ENCODE measurements at places on chromosomes 3 and 15.

DNA sequence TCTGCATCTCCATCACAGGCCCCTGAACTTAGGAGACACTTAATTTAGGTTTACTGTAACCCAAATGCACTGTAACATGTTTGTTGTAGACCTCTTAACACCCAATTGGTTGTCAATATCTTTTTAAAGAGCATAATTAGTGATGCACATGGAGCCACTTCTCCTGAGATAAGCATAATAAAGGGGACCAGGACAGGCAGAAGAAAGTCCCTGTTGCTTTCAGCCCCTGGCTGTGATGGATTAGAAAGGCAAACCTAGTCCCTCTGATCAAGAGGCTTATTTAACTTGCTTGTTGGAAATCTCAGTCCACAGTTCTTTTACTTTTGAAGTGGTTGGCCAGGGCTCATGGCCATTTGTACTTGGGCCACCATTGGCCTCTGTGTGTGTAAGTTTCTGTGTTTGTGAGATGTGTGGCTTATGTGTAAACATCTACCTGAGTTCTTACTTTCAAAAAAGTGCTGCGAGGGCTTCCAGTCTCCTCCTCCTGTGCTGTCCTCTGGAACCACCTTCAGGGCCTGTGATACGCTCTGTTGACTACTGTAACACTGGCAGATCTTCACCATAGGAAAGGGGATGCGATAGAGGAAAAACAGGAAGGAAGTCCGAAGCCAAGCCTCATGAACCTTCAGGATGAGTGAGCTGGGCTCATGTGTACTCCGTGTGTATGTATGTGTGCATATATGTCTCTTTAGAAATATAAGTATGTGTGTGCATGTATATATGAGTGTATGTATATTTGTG, 136.2 kb downstream of the EPHB1 start:
- DNase-seq = no peak

- no peak for DNase-seq
Observed at GRCh38 chr3:23940775-23941174, 4.3 kb upstream of the NR1D2 start.

DNA sequence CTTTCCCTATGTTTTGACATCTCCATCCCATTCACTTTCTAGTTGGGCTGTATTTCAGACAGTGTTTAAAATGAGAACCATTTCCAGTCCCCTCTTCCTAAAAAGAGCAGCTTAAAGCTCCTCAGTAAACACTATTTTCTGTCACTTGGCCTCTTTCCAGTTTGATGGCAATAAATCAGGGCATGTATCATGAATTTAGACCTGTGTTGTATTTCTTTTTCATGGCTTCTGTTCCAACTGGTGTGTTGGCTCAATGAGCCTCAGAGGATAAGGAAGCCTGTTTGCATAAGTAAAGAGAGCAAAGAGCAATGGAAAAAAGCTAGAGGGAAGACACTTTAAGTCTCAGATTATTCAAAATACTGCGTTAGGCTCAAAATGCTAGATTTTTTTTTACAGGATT, 7.2 kb downstream of the CCDC80 start:
- no peak for DNase-seq

DNA sequence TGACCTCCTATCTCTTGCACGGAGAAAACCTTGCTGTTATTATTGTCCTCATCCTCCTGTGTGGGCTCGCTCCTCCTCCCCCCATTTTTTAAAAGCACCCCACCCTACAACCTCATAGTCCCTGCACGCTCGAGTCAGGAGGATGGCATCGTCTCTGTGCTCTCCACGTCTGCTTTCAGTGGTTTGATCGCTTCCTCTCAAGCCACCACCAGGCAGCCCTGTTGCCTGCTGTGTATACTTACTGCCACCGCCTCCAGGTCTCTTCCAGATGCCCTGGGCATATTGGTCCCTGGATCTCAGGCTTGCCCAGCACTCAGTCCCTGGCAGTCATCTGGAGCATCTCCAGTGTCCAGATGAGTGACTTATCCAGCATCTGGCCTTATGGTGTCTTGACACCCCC, 42.1 kb upstream of the GCNT3 start:
- DNase-seq = no peak

- DNase-seq = no peak
Observed at GRCh38 chr3:127012091-127012490, 29.2 kb downstream of the PLXNA1 start.

GRCh38 chr15:52361494-52361893, 65.9 kb upstream of the MYO5C start:
- DNase-seq = no peak

DNA sequence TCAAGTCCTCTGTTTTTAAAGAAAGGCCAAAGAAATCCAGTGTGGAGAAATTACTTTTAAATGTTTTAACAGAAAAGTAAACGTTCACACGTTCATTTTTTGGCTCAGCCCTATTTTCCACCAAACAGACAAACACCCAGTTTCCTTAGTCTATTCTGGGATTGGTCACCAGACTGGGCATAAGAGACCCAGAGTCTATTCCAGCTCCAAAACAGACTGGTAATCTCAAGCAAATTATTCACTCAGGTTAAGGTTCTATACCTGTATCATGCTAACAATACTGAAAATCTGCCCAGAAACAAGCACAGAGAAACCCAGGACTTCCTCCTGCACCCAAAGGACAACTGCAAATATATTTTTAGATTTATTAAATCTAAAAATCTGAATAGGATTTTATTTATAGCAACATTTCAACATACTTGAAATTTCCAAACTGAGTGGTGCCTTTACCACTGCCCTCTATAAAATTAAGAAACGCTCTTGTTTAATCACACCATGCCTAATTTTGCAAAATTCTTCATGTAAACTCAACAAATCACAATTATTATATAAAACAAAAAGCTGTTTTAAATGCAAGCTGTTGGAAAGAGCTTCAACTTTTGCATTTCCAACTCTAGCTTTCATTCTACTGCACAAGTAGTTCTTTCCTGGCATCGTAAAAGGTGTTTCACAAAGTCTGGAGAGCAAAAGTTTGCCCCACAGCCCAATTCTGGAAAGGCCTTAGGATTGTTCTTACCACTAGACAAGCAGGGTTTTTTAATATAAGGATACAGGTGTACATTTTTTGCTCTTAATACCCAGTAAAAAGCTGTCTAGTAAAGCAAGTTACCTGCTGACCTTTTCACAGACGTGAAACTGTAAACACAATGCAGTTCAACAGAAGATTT, 18.7 kb downstream of the ZNF148 start:
- DNase-seq = no peak

DNA sequence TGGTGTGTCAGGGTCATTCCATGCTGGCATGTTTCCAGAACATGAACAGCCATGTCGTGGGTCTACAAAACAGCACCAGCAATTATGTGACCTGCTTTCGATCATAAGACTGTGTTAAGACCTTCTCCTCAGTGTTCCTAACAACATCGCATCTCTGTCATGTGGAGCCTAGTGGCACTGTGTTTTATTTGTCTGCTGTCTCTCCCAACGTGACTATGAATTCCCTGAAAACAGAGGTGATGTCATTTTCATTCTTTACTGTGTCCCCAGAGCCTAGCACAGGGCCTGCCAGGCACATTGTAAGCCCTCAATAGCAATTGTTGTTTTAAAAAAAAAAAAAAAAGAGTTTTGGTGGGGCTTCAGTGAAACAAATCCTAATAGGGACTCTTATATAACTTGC, 94.2 kb upstream of the IL12A start:
- DNase-seq = no peak

DNA sequence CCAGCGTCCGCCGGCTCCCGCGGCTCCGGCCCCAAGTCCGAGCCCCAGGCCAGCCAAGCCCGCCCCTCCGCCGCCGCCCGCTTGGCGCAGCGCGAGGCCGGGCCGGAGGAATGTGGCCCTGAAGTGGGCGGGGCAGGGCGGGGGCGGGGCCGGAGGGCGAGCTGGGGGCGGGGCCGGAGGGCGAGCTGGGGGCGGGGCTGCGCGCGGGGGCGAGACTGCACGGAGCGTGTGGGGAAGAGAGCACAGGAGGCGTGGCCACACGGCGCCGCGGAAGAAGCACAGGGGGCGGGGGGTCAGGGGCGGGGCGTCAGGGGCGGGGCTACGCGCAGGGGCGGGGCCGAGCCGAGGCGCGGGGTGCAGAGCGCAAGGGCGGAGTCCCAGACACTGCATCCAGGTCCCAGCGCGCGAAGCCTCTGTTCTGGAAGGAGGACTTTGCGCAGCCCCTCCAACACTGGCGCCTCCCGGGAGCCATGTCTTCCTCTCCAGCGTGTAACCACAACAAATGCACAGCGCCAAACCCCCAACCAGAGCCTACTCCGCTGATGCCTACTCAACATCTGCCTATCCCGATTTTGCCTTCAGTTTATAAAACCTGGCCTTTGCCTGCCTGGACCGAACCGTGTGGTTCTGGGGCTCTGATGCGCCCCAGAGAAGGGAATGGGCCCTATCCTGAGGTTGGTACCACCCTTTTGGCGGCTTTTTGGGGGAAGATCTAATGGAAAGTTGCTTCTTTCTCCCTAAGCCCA, 105.5 kb downstream of the IQSEC1 start:
- DNase-seq = peak; percentile 89

- no peak for DNase-seq
Observed at GRCh38 chr15:40306908-40307307, 827 bp downstream of the PLCB2 start.

- no peak for DNase-seq
Observed at GRCh38 chr15:70257047-70257446, 159.3 kb upstream of the TLE3 start.

- DNase-seq = no peak
Observed at GRCh38 chr3:180678231-180678630, 1.1 kb downstream of the CCDC39 start.

GRCh38 chr3:182784542-182784941, 8.8 kb upstream of the ATP11B start:
- DNase-seq = no peak

DNA sequence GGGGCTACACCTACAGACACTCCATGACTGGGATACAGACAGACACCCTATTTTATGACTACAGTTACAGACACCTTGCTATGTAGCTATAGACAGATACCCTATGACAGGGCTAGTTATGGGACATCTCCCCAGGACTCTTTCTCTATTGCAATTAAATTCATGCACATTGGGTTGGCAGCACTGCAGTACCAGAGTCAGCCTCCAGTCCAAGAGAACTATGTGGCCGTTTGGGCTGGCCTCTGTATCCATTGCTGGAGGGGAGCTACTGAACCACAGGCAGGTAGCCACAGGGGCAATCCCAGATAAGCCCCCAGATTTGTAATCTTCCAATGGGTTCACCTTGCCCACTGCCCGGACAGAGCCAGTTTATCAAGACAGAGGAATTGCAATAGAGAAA, 108.4 kb upstream of the SPATA16 start:
- DNase-seq = no peak

DNA sequence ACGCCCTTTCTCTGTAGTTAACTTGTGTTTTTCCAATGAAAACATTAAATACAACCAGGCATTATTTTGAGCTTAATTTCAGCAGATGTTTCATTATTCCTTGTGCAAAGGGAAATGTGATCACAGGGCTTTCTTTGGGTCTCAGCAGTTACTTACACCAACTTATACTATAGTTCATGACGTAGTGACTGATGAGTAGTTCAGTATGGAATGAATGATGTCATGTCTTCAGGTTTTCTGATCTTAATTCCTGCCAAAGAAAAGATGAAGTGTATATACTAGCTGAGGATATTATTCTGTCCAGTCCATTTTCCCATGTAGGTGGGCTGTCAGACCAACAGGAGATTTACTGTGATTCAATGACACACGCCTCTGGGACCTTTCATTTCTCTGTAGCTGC, 61.3 kb downstream of the MYRIP start:
- DNase-seq = no peak

DNA sequence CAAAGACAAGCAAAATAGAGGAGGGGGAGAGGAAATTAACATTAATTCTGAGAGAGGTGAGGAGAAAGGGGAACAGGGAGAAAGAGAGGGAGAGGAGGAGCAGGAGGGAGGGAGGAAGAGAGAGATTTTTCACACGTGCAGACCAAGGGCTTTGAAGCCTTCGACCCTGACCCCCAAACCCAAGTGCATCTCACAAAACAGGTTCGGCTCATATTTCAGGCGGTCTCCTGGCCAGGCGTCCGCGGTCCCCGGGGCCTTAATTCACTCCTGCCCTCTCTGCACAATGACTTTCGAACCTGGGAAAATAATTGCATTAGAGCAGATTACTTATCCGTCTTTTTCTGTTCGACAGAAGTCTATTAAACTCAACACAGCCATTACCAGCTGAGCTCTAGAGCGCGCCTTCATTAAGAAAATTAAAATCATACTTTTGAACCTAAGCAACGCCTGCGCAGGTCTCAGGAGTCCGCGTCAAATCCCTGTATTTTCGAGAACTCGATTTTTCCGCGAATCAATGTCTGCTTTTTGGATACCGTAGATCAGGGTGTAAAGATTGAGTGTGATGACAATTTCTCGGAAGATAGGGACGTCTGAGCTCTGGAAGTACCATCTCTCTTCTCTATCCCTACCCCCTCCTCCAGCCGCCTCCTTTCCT, 220.7 kb downstream of the MEIS2 start:
- no peak for DNase-seq

DNA sequence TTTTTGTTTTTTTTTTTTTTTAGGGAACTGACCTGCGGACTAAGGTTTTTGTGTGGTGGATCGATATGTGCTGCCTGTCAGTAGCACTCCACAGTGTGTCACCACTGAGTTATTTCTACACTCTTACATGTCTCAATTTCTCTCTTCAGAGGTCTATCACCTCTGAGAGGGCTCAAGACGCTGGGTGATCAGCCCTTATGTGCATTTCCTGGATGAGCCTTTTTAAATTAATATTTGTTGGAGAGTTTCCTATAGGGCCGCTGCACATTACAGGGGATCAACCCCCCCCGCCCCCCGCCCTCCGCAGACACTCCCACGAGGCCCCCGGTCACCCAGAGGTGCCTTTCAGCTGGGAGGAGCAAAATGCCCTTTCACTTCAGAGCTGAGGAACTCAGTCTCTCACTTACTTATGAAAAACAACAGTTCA, 34.5 kb upstream of the AP4E1 start:
- no peak for DNase-seq

- DNase-seq = no peak
Observed at GRCh38 chr3:93969443-93969842, 4.3 kb downstream of the PROS1 start.

GRCh38 chr3:183342824-183343223, 85.6 kb downstream of the MCF2L2 start:
- no peak for DNase-seq

DNA sequence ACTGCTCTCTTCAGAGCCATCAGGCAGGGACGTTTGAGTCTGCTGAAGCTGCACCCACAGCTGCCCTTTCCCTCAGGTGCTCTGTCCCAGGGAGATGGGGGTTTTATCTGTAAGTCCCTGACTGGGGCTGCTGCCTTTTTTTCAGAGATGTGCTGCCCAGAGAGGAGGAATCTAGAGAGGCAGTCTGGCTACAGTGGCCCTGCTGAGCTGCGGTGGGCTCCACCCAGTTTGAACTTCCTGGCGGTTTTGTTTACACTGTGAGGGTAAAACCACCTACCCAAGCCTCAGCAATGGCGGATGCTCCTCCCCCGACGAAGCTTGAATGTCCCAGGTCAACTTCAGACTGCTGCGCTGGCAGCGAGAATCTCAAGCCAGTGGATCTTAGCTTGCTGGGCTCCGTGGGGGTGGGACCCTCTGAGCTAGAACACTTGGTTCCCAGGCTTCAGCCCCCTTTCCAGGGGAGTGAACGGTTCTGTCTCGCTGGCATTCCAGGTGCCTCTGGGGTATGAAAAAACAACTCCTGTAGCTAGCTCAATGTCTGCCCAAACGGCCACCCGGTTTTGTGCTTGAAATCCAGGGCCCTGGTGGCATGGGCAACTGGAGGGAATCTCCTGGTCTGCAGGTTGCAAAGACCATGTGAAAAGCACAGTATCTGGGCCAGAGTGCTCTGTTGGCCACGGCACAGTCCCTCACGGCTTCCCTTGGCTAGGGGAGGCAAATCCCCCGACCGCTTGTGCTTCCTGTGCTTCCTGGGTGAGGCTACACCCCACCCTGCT, 21.1 kb upstream of the ST6GAL1 start:
- DNase-seq = peak; percentile 91

Data from CD8-positive, alpha-beta T cell (primary cell).